ENCODE measurements at places on chromosomes 4 and X.
A peak's percentile ranks its signal among the peaks of the same experiment; 100 is the strongest.

DNA sequence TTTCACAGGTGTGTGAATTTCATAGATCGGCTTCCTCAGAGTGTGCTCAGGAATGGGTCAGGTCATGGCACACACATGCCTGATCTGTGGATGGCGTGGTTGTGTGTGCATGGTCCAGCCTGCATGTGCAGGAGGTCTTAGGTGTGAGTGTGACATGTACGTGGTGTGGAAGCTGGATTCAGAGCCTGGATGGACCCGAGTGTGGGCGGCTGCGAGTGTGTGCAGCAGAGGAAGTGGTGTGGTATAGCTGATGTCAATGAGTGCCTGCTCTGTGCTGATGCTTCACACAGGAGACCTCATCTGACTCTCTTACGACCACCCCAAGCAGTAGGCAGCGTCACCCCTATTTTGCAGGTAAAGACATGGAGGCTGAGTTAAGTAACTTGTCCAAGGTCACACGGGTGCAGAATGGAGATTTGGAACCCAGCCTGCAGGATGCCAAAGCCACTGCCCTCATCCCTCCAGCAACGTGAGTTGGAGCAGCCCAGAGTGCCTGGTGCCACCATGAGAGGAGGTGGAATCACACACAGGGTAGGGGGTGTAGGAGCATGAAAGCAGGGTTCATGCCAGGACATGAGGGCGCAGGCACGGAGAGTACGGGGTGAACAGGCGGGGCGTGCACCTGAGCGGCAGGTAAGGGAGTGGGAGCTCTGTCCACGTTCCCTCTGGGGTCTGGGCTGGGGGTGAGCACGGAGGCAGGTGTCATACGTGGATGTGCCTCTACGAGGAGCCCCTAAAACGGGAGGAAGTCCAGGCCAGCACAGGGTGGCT, 24.2 kb upstream of the C4orf50 start:
- DNase-seq = no peak

DNA sequence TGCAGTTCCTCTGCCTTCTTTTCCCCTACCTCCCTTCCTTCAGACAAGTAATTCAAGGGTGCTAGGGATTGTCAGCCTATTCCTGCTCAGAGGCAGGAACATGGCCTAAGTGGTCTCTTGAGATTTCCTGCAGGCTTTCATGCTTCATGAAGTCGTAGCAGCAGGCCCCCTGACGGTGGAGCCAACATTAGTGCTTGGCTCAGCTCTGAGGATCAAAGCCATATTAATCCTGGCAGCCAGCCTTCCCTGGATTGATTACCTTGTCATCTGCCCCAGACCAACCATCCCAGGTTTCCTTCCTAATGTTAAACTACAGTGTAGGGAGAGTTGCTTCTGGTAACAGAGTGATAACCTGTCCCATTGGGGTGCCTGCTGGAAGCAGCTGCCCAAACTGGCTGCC, 84.1 kb downstream of the SLC16A2 start:
- no peak for DNase-seq

- DNase-seq = no peak
These were observed 85.1 kb downstream of the APBB2 start for GRCh38 chr4:41129128-41129754.

GRCh38 chr4:1347410-1347864, 429 bp downstream of the UVSSA start:
- peak; percentile 85 for DNase-seq
